NCI-H2029 (cell line): ENCODE measurements at places on chromosomes 7 and 10.

- no peak for DNase-seq
Observed at GRCh38 chr10:127441350-127442219, 107.5 kb upstream of the NPS start.

- DNase-seq = no peak
Observed at GRCh38 chr7:158682456-158682855, 22.1 kb downstream of the NCAPG2 start.

GRCh38 chr10:86693721-86694369 is 25.5 kb downstream of the LDB3 start:
- no peak for DNase-seq

- no peak for DNase-seq
Observed at GRCh38 chr10:17557459-17557858, 59.7 kb downstream of the HACD1 start.

- DNase-seq = no peak
Observed at GRCh38 chr10:49135575-49136313, 1.9 kb upstream of the FAM170B start.

GRCh38 chr10:75226656-75227055 is 9.1 kb downstream of the COMTD1 start:
- DNase-seq = no peak
